Midbrain (tissue), 1 donor: ENCODE measurements at places on chromosomes 2 and 18.

DNA sequence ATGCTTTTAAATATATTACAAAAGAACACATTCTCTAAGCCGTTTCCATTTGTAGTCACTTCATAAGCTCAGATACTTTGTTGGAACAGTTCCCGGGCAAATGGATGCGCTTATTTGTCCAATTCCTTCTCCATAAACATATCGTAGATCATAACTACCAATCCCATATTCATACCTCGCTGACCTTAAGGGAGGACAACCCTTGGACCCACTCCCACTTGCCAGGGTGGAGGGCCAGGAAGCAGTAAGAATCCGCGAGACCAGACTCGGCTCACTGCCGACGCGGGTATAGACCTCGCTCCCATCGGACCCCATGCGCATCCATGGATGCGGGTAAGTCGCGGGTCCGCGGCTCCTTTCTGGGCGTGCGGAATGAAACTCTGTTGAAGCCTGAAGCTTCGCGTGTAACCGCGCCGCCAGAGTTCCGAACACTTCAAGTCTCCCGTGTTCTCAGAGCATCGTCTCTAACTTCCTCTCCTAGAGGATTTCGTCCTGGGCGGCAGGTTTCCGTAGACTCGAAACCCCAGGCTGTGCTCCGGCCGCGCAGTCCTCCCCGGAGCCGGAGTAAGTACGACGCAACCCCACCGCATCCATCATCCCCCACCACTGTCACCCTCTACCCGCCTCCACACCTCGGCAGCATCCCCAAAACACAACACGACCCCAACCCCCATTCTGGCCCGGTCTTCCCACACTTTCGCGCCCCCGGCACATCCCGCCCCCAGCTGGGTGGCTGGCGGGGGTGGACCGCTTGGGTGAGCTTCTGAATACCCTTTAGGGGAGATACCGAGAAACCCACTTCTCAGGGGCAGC is 1.1 kb downstream of the DSC3 start:
- DNase-seq: no peak

- DNase-seq: no peak
Observed at GRCh38 chr2:72173640-72174321, 26.1 kb upstream of the CYP26B1 start.

- no peak for DNase-seq
Observed at GRCh38 chr2:241413929-241414580, 58.0 kb downstream of the FARP2 start.

GRCh38 chr2:168560817-168561499 is 104.9 kb downstream of the CERS6 start:
- peak; percentile 15 for DNase-seq

DNA sequence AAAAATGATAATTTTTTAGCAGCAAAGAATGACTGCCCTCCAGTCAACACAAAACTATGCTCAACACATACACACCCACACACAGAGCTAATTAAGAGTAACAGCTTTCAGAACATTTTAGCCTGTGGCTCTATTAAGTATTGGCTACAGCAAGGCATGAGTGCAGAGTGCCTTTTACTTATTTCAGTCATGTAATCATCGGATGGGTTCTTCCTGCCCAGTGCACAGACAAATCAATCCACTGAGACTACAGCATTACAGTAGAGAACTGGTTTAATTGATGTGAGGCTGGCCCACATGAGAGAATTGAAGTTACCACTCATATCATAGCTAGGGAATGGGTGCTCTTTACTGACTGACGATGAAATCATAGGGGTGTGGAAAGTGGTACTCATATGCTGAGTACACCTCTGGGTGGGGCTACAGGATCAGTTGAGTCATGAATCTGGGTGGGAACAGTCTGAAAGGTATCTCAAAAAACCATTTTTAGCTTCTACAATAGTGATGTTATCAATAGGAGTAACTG is 241.0 kb downstream of the FSIP2 start:
- DNase-seq: no peak

DNA sequence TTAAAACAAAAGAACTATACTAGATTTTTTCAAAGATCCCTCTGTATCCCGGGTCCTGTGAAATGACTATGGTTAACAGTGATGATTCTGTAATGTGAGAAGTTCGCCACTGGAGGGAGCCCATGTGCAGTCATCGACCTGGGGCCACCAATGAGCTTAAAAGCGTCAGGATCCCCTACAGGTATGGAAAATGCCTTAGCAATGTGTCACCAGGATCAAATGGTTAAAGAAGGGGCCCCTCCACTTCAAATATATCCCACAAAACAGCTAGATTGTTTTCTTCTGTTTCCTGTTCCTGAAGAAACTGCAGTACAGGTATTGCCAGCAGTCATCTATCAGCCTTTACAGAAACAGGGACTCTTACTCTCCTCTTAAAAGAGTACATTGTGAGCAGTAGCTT is 15.3 kb downstream of the CHRNA1 start:
- DNase-seq: peak; percentile 61

GRCh38 chr2:72214429-72215143 is 66.9 kb upstream of the CYP26B1 start:
- no peak for DNase-seq

GRCh38 chr18:5107988-5108387 is 89.1 kb downstream of the AKAIN1 start:
- DNase-seq: no peak

- no peak for DNase-seq
Observed at GRCh38 chr2:164792316-164793170, 49.1 kb downstream of the COBLL1 start.

- DNase-seq: no peak
Observed at GRCh38 chr2:182069908-182070307, 84.3 kb downstream of the PPP1R1C start.

DNA sequence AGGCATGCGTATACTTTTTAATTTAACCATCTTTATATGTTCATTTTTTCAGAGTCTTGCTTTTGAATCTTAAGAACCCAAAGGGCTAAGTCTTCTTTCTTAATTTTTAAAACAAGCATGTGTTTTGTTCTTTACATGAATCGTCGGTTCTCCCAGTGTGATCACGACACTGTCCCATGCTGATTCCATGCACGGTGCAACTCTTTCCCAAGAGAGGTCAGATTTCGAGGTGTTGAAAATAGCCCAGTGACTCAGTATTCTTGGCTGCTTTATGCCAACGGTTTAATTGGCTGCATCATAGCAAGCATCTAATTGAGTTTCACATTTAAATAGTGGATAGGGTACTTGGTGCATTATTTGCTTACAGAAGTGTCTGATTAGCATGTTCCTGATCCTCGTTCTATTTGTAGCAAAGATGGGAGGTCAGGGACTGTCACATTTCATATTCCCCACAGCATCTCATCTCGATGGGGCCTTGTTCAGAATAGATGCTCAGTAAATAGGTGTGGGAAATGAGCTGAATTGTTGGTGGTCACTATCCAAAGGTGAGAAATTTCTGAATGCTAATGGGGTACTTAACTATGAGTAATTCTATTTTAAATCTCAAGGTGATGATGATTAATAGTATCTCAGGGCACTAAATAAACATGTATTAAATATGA is 2.8 kb downstream of the NPAS2 start:
- DNase-seq: peak; percentile 11

GRCh38 chr2:11701751-11702301 is 31.8 kb upstream of the NTSR2 start:
- no peak for DNase-seq

DNA sequence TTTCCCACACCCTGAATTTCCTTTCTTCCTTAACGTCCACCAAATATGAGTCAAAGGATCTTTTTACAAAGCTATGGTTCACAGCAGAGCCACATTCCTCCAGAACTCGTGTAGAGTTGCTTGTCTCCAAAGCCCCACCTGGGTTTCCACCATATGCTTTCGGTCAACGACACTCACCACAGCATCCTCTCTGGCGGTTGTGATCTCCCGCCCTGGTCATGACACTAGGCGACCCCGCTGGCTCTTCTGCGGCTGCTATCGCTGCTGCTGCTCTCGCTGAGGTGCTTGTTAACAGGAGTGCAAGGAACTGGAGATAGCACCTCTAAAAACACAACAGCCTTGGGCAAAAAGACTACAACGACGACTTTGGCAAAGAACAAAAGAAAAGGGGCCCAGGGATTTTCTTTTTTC is 340 bp downstream of the SLC40A1 start:
- no peak for DNase-seq

DNA sequence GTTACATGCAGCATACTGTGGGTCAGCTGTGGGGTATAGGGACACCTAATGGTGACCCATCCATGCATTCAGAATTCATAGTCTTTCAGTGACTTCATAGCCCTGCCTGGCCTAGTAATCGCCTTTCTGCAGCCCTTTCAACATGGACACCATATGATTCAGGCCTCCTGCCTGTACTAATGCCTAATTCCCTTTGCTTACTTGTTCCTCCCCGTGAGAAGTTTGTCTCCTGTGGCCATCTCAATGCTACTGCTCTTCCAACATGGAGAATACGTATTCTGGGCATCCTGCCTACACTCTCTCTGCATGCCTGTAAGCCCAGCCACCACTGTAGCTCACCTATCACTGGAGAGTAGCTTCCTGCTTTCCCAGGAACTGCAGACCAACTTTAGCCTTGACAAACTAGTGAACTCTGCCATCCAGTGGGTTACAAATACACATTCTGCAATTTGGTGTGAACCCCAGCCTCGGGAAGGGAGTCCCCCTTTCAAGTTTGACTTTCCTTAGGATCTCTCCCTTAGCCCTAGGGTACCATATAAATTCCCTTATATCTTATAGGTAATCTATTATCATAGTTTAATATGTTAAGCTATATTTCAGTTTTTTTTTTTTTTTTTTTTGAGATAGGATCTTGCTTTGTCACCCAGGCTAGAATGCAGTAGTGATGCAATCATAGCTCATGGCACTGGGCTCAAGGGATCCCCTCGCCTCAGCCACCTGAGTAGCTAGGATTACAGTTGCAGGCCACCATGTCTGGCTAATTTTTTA is 22.3 kb downstream of the M1AP start:
- no peak for DNase-seq

DNA sequence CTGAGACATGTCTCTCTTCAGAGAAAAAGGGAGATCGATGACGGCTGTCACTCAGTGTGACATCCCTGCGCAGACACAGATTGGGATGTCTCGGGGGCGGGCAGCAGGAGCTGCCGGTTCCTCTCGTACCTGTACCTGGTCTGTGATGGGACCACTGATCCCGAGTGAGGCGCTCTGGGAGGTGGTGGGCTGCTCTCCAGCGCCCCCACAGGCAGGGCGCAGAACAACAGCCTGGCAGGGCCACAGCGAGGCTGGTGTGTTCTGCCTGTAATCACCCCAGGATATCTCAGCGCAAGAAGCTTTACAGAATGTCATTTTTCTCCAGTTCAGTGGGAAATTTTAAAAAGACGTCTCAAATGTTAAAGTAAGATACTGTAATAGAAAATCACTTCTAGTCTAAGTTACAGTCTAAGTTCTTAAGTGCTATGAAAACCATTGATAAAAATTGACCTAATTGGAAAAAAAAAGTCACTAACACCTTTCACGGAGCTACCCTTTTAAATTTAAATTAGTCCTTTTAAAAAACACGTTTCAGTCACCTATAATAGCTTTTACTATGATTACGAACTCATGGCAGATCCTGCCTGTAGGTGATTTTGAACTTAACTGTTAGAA is 189.8 kb downstream of the SNTG2 start:
- no peak for DNase-seq

DNA sequence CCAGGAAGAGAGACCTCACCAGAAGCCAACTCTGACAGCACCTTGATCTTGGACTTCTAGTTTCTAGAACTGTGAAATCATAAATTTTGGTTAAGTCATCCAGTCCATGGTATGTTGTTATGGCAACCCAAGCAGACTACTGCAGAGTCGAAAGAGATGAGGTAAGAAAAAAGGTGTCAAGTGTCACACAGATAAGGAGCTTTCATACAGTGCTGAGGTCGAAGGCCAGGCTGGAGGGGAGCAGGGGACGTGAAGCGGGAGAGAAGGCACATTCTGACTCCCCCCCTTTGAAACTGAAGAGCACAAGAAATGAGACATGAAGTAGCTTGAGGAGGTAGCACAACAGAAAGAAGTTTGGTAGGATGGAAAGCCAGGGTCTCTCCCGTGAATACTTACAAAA is 110.4 kb downstream of the ALK start:
- no peak for DNase-seq

GRCh38 chr2:171846894-171847293 is 47.1 kb downstream of the SLC25A12 start:
- DNase-seq: no peak

- DNase-seq: no peak
Observed at GRCh38 chr2:170766693-170767092, 3.5 kb upstream of the ERICH2 start.

DNA sequence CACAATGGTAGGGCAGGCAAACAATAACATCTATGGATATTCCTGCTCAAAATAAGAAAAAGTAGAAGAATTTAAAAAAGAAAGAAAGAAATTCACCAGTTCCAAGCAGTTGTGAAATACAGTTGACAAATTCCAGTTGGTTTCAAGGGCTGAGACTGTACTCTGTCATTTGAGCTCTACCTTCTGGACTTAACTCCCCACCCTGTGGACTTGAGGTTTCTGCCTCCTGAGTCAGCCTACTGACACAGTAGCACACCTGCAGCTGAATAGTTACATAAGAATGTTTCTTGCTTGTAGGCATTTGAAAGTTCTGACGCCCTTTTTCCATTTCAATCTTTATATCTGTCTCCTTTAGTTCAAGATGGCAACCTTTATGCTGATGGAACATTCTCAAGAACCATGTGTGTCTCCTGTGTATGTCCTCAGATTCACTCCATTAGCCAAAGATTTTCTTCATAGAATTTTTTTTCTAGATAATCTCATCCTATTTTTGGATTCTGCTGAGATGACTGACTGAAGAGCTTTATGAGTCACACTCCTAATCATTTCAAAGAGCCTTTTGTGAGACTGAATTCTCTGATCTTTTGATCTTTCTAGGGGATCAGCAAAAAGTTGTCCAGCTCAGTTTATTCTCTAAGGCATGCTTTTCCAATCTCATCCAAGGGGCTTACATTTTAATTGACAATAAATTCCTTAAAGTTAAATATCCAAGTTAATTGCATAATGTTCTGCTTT is 19.1 kb downstream of the NETO1 start:
- no peak for DNase-seq

- peak; percentile 73 for DNase-seq
Observed at GRCh38 chr18:12657684-12658425, at the start of gene SPIRE1. SPIRE1 (minus strand) TSS chr18:12658107; CDS start chr18:12657866, 241 bp downstream.

GRCh38 chr2:98607104-98607503 is 1.2 kb downstream of the COA5 start:
- no peak for DNase-seq

DNA sequence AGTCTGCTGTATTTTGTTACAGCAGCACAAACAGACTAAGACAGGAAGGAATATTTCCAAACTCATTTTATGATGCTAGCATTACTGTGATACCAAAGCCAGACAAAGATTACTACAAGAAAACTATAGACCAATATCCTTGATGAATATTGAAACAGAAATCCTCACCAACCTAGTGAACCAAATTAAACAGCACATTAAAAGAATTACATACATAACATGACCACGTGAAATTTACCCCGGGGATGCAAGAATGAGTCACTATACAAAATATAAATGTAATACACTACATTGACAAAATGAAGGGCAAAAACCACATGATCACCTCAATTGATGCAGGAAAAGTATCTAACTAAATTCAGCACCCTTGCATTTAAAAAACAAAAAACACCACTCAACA is 112.6 kb downstream of the CHN1 start:
- no peak for DNase-seq

GRCh38 chr18:8960740-8961657 is 141.5 kb upstream of the NDUFV2 start:
- DNase-seq: no peak
